Stimulated activated CD4-positive, alpha-beta T cell treated with anti-CD3 and anti-CD28 coated beads, Interleukin-4, amount 100 ng/mL, for 1 hour (primary cell): ENCODE measurements at places on chromosomes 2 and 18.

DNA sequence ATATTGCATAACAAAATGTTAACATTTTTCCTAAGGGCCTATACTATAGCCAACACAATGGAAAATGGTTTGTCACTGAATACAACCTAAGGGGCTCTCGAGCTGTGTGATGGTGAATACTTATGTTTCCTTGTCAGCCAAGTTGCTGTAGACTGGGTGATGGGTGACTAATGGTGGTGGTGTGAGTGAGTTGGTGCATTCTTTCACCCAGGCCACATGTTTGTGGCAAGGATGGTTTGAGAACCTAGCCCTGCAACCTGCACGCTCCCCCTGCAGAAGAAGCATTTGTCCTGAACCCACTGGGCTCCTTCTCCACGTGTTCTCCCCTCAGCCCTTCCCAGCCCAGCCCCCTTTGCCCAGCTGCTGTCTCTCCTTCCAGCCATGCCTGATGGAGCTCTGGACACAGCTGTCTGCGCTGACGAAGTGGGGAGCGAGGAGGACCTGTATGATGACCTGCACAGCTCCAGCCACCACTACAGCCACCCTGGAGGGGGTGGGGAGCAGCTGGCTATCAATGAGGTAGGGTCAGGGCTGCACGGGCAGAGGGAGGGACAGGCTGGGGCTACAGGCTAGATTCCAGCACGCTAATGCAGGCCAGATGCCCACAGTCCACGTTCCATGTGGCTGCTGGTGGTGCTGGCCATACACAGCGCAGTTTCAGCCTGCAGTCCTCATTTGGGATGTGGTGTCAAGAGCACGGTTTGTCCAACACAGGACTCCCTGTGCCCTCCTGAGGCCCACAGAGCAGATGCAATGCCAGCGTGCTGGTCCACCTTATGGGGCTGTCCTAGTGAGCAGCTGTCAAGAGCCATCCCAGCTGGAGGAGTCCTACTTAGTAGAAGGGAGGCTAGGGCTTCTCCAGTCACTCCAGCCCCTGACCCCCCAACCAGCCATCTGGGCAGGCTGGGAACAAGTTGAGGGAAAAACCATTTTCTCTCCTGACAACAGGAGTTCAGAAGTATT is 65.4 kb downstream of the FAM168B start:
- DNase-seq: no peak

- DNase-seq: no peak
Observed at GRCh38 chr2:31944828-31945571, 65.8 kb downstream of the MEMO1 start.

- no peak for DNase-seq
Observed at GRCh38 chr2:239139101-239139500, 261.7 kb downstream of the HDAC4 start.

DNA sequence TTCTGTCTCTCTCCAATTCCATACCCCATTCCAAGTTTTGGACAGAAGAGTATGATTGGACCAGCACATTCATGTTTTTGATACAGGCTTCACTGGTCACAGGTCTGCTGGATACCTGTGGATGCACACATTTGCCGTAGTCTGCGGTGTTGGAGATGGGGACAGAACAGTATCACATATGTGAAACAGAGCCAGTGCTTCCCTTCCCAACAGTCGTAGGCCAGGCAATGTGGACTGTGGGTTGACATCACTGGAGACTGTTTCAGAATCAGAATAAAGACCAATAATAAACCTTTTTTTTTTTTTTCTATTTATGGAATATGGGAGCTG is 18.7 kb downstream of the ACSL3 start:
- DNase-seq: no peak

- no peak for DNase-seq
Observed at GRCh38 chr2:221753401-221753800, 181.3 kb upstream of the EPHA4 start.

DNA sequence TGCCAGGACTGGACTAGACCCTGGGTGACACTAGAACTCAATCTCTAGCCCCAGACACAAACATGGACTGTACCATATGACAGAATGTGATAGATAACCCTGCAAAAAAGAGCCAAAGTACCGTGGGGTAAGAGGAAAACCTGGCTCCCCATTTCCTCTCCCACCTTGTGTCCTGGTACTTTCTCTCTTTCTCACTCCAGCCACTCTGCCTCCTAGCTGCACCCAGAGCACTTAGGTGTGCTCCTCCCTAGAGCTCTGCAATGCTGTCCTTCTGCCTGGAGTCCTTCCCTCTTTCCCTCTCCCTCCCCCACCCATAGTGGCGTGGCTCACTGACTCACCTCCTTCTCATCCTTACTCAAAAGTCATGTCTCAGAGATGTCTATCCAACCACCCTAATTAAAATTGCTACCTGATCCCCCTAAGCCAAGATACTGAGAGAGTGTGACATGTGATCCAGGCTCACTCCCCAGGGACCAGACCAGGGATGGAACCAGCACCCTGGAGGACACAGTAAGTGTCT is 171.3 kb downstream of the LOXHD1 start:
- DNase-seq: no peak

- DNase-seq: no peak
Observed at GRCh38 chr2:42182654-42183308, 13.6 kb downstream of the EML4 start.

DNA sequence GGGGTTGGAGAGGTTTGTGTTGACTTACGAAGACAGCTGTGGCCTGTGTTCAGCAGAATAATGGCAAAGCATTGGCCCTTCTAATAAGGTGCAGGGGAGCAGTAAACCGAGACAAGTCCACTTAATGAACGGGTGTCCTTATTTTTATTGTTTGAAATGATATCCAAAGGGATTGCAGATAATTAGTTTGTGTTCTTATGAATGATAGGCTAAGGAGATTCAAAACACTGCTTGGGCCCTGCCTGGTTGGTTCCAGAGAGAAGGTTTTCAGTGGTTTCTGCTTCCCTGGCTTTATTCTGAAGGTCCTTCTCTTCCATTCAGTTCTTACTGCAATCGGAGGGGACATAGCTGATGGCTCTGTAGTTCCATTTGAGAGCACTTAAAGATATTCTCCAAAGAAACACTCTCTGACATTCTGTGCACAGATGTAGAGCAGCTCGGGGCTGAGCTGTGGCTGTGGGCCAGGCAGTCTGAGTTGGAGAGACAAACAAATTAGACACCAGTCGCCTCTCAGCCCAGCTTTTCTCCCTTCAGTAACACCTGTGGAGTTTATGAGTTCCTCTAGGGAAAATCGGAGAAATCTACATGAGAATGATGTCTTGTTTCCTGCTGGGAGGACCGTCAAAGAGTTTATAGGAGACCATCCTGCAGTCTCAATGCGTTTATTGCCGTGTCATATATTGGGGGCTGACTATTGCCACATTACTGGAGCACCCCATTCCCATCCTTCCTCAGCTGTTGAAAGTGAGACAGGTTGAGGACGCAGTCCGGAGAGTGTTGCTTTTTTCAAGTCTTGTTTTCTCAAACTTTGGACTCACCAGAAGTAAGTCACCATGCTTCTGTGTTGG is 6.5 kb downstream of the GREB1 start:
- DNase-seq: no peak

- no peak for DNase-seq
Observed at GRCh38 chr2:219477815-219478214, 20.9 kb upstream of the GMPPA start.

DNA sequence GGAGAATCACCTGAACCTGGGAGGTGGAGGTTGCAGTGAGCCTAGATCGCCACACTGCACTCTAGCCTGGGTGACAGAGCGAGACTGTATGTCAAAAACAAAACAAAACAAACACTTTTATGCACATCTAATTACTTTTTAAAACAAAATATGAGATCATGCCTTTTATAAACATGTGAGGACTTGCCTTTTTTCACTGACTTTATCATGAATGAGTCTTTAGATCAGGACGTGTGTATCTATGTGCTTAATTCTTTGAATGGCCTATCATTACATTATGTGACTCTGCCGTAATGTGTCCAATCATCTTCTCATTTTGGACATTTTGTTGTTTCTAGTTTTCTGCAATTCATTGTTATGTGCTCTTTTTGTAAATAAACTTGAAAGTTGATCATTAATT is 58.7 kb downstream of the FAM117B start:
- no peak for DNase-seq

- no peak for DNase-seq
Observed at GRCh38 chr2:106342831-106343251, 125.4 kb downstream of the RGPD3 start.

DNA sequence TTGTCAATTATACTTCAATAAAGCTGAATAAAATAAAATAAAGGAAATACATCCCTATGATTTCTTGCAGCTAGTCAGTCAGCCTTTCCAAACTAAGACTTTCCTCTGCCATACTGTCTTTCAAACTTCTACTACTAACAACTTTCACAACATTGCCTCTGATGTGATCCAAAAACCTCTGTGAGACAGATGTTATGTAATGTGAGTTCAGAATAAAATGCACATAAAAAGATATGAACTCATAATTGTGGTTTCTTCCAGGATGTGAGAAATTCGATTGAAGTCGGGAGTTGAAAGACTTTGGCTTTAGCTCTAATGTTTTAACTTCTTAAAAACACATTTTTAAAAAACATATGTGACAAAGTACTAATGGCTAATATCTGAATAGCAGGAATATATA is 98.7 kb downstream of the PIGN start:
- no peak for DNase-seq

GRCh38 chr18:68766433-68766832 is 31.4 kb upstream of the CCDC102B start:
- DNase-seq: no peak

DNA sequence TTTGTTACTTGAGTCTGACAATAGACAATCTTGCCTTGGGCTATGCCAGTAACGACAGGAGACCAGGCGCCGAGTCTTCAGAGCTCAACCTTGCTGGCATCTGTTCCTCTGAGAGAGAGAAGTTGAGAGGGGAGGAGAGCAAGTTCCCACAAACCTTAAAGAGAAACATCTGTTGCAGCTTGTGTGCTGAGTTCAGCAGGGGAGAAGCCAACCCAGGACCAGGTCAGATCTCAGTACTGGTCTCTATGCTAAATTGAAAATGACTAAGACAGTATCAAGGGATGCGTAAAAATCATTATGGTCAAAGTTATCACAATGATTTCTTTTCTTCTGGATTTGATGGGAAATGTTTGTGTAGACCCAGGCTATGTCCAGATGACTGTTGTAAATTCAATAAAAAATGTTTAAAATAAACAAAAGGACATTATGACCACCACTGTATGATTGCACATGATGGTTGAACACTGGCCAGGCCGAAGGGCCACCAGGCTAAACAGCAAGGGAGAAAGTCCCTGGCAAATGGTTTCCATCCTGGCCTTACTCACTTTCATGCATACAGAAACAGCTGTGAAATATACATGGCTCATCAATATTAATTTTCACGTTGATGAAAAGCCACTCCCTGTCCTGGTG is 100.3 kb upstream of the PMAIP1 start:
- no peak for DNase-seq

- DNase-seq: no peak
Observed at GRCh38 chr18:51229328-51229727, 31.8 kb upstream of the MEX3C start.

DNA sequence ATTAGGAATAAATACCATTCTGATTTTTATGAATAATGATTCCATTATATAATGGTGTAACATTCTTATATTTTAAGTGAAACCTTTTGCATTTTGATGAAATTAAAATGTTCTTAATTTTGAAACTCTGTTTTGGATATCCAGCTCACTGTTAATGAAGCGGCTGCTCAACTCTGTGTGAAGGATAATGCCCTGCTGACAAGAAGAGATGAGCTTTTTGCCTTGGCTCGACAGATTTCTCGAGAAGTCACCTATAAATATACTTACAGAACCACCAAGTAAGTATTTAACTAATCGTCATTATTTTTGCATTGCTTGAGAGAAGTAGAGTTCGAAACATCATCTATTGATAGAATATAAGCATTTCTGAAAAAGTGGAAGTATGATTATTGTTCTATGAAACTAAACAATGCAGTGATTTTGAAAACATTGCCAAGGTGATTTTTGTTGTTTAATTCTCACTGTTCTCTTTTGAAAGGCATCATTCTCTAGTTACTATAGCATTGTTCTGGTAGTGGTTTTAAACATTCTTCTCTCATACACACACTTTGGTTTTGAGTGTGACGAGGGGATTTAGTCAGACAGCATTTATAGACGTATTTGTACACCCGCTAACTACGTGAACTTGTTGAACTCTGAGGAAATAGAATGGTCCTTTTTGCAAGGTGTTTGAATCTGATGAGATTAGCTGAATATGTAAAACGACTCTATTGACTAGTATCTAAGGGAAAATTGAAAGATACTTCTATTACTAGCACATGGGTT is 21.5 kb downstream of the NAB1 start:
- no peak for DNase-seq

- DNase-seq: no peak
Observed at GRCh38 chr2:7792031-7792651, 874.9 kb downstream of the RNF144A start.

DNA sequence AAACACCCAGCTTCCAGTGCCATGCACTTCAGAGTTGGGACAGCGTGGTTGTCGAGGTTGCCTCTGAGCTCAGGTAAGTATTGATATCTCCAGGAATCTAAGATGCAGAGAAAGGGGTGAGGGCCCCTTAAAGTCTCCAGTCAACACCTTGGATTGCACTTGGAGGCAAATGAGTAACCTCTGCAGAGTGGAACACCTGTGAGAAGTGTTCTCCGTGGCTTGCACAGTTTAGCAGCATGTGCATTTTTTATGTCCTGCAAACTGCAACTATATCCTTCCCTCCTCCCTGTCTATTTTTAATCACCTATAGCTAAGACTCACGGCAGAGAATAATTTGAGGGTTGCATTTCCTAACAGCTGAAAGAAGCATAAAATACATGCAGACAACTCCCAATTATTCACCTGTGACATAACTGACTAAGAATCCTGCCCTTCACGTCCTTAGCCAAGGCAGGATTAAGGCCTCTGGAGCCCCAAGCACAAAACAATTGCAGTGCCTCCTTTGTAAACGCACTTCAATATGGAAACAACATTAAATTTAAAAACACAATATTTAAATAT is 1.6 kb upstream of the ZNF385B start:
- DNase-seq: no peak

- DNase-seq: no peak
Observed at GRCh38 chr2:15981646-15982045, 41.3 kb downstream of the MYCN start.

DNA sequence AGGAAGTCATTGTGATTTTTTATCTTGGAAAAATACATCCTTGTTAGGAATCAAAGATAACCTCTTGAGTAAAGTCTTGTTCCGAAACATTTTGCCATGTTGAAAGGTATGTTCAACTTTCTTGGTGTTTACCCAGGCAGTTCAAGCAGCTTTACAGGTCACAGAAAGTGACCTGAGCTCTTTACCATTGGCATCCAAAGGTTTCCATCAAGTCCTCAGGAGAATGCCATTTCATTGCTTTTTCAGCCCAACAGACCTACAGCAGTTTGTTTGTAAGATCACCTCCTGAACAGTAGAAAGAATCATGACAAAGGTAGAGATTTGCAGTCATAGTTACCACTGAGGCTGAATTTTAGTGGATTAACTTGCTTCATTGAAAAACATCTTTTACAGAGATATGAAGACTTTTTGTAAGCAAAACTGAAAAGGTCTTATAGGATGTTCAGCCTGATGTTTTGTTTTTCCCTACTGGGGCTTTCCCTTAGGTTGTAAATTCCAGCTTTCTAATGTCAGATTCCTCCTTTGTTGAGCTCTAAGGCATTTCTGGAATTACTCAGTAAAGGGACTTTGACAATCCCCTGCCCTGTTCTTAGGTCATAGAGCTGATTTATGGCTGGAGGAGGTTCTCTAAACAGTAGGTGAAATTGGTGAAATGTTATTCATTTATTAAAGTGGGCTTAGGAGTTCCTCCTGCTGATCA is 236.8 kb upstream of the RBMS1 start:
- no peak for DNase-seq

- no peak for DNase-seq
Observed at GRCh38 chr2:67438337-67438736, 41.2 kb downstream of the ETAA1 start.
